ENCODE measurements at places on chromosomes 6 and 20.

DNA sequence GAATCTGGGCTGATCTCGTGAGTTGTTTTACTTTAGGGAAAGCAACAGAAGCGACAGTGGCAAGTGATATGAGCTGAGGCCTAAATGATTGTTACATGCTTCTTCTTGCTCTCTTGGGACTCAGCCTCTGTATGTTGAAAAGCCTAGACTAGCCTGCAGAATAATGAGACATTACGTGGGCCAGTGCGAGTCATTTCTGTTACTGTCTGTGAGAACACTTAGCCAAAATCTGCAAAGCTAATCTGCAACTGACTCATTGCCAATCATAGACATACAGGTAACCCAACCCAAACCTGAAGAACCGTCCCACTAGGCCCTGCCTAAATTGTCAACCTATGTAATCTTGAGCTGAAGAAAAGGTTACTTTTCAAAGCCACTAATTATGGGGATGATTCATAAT is 77.4 kb upstream of the F13A1 start:
- no peaks in the 10 kb centered on the region for H3K4me1 ChIP-seq
- H3K27ac ChIP-seq = no peak overlapping the region
- H3K36me3 ChIP-seq = no peaks in the 10 kb centered on the region
- H3K4me3 ChIP-seq = no peak overlapping the region
- DNase-seq = no peak

- H3K27me3 ChIP-seq = no peaks in the 10 kb centered on the region
- no peak overlapping the region for H3K27ac ChIP-seq
- no peak overlapping the region for H3K4me3 ChIP-seq
- H3K36me3 ChIP-seq = no peaks in the 10 kb centered on the region
Observed at GRCh38 chr20:13117200-13117599, 103.9 kb upstream of the ISM1 start.

GRCh38 chr6:140581601-140582000 is 1207.2 kb upstream of the CITED2 start:
- no peak overlapping the region for H3K27ac ChIP-seq
- no peaks in the 10 kb centered on the region for H3K4me1 ChIP-seq
- no peaks in the 10 kb centered on the region for H3K27me3 ChIP-seq
- DNase-seq = no peak
- no peaks in the 10 kb centered on the region for H3K36me3 ChIP-seq

- H3K4me1 ChIP-seq = peaks cover 9% of the 10 kb centered on the region
- peaks cover 9% of the 10 kb centered on the region for H3K36me3 ChIP-seq
- DNase-seq = no peak
- peak overlapping the region; percentile 59 for H3K27ac ChIP-seq
Observed at GRCh38 chr6:152241013-152241766, 396.0 kb downstream of the SYNE1 start.

DNA sequence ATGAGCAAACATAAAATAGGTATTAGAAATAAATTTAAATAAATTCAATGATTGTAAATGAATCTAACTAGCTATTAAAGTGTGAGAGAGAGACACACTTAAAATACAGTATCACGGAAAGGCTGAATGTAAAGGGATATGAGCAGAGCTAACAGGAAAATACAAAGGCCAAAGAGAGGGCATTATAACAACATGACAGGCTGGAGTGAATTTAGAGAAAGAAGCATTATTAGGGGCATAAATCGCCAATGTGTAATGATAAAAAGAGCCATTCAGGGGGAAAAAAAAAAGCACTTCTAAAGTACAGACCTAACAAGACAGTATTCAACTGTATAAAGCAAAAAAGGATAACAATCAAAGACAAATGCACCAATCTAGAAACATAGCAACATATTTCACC is 28.1 kb downstream of the DACT2 start:
- H3K4me1 ChIP-seq = no peaks in the 10 kb centered on the region
- H3K36me3 ChIP-seq = no peaks in the 10 kb centered on the region
- H3K4me3 ChIP-seq = no peak overlapping the region
- no peak overlapping the region for H3K27ac ChIP-seq
- no peaks in the 10 kb centered on the region for H3K27me3 ChIP-seq

- no peak overlapping the region for H3K27ac ChIP-seq
- DNase-seq = no peak
- no peak overlapping the region for H3K4me3 ChIP-seq
- peaks cover 12% of the 10 kb centered on the region for H3K4me1 ChIP-seq
Observed at GRCh38 chr6:17905611-17906592, 81.5 kb downstream of the KIF13A start.

DNA sequence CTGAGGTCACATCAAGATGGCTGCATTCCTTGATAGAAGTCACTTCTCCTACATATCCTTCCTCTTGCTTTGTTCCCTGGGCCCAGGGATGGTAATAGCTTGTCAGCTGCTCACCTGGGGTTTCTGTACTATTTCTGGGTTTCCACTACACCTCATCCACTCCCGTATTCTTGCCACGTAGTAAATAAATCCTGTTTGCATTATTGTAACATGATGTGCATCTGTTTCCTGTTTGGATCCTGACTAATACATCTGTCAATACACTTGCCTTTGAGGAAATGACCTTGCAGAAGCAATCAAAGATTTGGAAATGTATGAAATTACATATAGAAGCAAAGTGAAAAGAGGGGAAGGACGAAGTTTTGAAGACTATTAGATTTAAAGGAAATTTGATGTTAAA is 619.0 kb downstream of the PHF3 start:
- DNase-seq = no peak
- H3K27me3 ChIP-seq = no peaks in the 10 kb centered on the region
- no peaks in the 10 kb centered on the region for H3K36me3 ChIP-seq
- H3K27ac ChIP-seq = no peak overlapping the region

DNA sequence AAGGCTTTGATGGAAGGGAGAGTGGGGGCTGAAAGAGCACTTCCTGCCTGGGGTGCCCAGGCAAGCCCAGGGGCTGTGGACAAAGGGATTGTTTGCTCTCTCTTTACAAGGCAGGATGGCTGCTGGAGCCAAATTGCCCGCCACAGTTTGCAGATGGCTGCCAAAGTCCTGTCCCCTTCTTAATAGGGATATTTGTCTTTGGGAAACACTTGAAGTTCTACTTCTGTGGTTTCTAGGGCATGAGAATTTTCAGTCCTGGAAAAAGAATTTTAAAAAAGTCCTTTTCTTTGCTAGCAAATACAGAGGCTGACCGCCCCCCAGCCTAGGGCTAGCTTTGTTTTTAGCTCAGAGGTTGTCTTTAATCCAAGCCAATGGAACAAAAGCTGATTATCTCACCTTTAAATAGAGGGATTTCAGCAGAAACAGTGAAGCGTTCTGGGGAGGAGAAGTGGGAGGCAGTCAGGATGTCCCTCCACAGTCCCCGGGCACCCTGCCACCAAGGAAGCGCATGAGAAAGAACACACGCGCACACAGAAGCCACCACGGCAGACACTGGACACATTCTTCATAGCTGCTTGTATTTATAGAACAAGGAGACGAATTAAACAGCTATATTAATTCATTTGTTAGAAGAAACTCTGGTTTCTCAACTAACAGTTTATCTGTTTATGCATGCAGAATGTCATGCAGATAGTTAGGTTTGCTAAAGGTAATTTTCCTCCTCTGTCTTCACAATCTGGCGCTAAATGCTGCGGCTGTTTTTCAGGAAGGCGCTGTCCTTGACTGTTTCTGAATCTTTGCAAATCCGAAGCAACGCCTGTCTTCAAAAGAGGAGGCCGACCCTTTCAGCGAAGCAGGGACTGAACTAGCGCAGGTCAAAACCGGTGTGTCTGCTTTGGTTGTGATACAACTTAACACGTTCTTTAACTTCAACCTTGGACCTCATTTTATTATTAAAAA is 736.9 kb downstream of the QKI start:
- H3K27ac ChIP-seq = no peak overlapping the region
- H3K27me3 ChIP-seq = no peaks in the 10 kb centered on the region
- H3K4me1 ChIP-seq = no peaks in the 10 kb centered on the region
- no peaks in the 10 kb centered on the region for H3K36me3 ChIP-seq
- H3K4me3 ChIP-seq = no peak overlapping the region

DNA sequence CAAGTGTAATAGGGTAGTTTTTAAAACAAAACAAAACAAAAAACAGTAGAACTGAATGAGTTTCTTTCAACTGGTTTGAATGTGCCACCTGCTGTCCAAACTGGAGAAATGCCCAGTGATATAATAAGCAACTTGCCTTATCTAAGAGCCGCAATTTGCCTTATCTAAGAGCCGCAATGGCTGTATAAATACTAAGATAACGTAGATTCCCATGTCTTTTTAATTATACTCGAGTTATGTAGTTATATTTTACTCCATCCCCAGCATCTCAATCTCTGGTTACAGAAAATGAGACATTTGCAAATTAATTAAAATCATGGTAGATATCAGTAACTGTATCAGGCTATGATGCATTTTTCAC is 67.2 kb downstream of the RPP40 start:
- no peak overlapping the region for H3K4me3 ChIP-seq
- no peak for DNase-seq
- no peak overlapping the region for H3K27ac ChIP-seq
- no peaks in the 10 kb centered on the region for H3K4me1 ChIP-seq
- no peaks in the 10 kb centered on the region for H3K27me3 ChIP-seq

- no peak overlapping the region for H3K4me3 ChIP-seq
- no peaks in the 10 kb centered on the region for H3K27me3 ChIP-seq
- no peaks in the 10 kb centered on the region for H3K36me3 ChIP-seq
- DNase-seq = no peak
- no peaks in the 10 kb centered on the region for H3K4me1 ChIP-seq
- no peak overlapping the region for H3K27ac ChIP-seq
Observed at GRCh38 chr6:163950159-163950558, 535.6 kb downstream of the QKI start.

- H3K27me3 ChIP-seq = no peaks in the 10 kb centered on the region
- no peak overlapping the region for H3K4me3 ChIP-seq
- no peaks in the 10 kb centered on the region for H3K4me1 ChIP-seq
Observed at GRCh38 chr6:117167520-117168271, 97.7 kb upstream of the VGLL2 start.

DNA sequence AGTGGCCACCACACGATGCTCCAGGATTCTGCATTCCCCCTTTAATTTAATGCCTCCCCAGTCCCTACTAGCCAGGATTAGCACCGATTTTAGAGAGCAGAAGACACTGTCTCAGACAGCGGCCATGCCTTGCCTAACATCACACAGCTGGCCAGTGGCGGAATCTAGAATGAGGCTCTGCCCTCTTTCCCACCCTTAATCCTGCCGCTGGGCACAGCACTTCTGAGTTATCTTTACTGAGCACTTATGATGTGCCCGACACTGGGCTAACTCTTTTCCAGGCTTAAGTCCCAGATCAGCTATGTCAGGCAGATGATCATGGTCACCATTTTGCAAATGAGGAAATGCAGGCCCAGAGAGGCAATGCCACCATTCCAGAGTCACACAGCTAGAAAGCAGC is 5.6 kb upstream of the BPIFA2 start:
- H3K4me3 ChIP-seq = no peak overlapping the region
- H3K27me3 ChIP-seq = no peaks in the 10 kb centered on the region
- H3K36me3 ChIP-seq = no peaks in the 10 kb centered on the region
- no peak for DNase-seq
- H3K27ac ChIP-seq = no peak overlapping the region

DNA sequence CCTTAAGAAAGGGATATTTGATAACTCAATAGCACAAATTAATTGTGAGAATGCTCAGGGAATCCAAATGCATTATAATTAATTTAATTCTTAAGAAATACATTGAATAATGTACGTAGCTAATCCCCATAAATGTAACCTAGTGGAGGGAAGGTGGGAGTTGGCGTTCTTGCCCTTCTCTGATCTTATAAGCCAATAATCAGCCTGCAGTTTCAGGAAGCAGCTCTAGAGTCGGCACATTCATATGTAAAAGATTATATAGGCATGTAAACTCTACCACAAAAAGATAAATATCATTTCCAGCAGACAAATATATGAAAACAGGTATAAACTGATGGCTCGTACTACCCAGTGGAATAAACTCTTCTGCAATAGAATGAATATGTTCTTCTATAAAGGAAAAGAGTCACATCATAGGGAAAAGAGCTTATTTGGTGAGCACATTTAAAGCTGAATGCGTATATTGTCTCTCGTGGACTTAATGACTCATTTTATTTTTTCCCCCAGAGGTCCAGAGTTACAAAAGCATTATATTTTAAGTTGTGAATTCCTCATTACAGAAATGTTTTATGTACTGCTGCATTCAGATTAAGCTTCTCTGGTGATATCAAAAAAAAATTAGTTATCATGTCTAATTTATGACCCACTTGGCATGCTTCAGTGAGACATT is 112.2 kb downstream of the TFAP2A start:
- no peaks in the 10 kb centered on the region for H3K36me3 ChIP-seq
- H3K27me3 ChIP-seq = no peaks in the 10 kb centered on the region
- H3K27ac ChIP-seq = no peak overlapping the region
- DNase-seq = no peak
- H3K4me3 ChIP-seq = no peak overlapping the region

- DNase-seq = no peak
- peak overlapping the region; percentile 94 for H3K27ac ChIP-seq
- peaks cover 3% of the 10 kb centered on the region for H3K36me3 ChIP-seq
- H3K4me1 ChIP-seq = no peaks in the 10 kb centered on the region
- no peaks in the 10 kb centered on the region for H3K27me3 ChIP-seq
Observed at GRCh38 chr6:52994031-52994838, 849 bp downstream of the GSTA4 start.

GRCh38 chr20:38894091-38894847 is 31.9 kb upstream of the FAM83D start:
- no peak overlapping the region for H3K4me3 ChIP-seq
- no peak for DNase-seq
- H3K27ac ChIP-seq = no peak overlapping the region

- H3K27ac ChIP-seq = no peak overlapping the region
- DNase-seq = no peak
- no peak overlapping the region for H3K4me3 ChIP-seq
Observed at GRCh38 chr20:36967636-36968035, 16.1 kb upstream of the SAMHD1 start.

- H3K36me3 ChIP-seq = no peaks in the 10 kb centered on the region
- H3K4me1 ChIP-seq = peaks cover 3% of the 10 kb centered on the region
- H3K27ac ChIP-seq = no peak overlapping the region
Observed at GRCh38 chr6:38404355-38404754, 235.4 kb downstream of the BTBD9 start.

GRCh38 chr6:41557335-41557734 is 11.2 kb downstream of the FOXP4 start:
- H3K4me1 ChIP-seq = no peaks in the 10 kb centered on the region
- H3K4me3 ChIP-seq = no peak overlapping the region

DNA sequence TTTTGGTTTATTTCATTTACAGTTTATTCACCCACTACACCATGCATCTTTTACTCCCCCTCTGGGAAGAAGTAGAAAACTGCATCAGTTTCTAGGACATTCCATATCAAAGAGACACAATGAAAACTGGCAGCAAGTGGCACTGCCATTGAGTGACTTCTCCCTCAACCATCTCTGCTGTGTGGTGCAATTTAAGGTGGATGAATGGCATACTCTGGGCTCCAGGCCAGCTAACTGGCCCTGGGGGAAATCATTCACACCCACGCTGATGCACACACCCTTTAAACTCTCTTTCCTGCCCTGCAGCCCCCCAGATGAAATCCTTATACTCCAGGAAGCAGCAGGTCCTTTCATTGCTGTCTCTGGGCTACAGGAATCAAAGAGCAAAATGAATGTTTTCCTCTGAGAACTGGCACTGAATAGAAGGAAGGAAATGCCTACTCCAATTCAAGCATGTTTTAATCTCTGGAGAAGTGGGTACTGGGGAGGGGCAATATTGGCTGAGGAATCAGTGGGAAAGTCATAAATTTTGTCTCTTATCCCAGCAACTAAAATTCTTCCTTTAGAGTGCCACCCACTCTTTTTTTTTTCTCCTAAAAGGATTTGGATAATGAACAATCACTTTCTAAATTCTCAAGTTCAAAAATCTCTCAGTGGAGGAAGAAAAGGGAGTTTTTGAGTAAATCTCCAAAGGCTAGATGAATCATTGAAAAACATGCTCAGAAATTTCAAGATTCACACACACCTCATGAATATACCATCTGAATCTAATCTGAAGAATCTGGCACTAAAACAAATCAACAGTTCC is 16.9 kb upstream of the RFPL4B start:
- no peaks in the 10 kb centered on the region for H3K36me3 ChIP-seq
- H3K27ac ChIP-seq = no peak overlapping the region
- H3K4me3 ChIP-seq = no peak overlapping the region
- H3K4me1 ChIP-seq = no peaks in the 10 kb centered on the region

Data from aorta (tissue), 5 donors.